Endothelial cell of umbilical vein (primary cell): ENCODE measurements at places on chromosomes 6 and 20. TPM values are rescaled to one million over a fixed set of nuclear protein-coding genes. Genes with fewer than 3 reads are reported as not detected.

Gene HSPA1L
- total RNA-seq, result 0.74 and 0.77 TPM in 2 replicates

Gene LGSN
- not detected in 2 replicates for total RNA-seq

Gene MOXD1
- not detected in 2 replicates for total RNA-seq

Gene OR2H2
- total RNA-seq, result not detected in 2 replicates

Gene IYD
- total RNA-seq, result not detected in 2 replicates

Gene NCOA7
- 58.2 and 71.2 TPM in 2 replicates for total RNA-seq

Gene GRM1
- not detected in 2 replicates for total RNA-seq

Gene C6orf163
- 2.2 and 2.5 TPM in 2 replicates for total RNA-seq

Gene HLA-DMB
- total RNA-seq, result 0.39 TPM in 1 of 2 replicates, not detected in the other

Gene FILIP1
- total RNA-seq, result 12.6 and 13.7 TPM in 2 replicates

Gene MYLK2
- total RNA-seq, result 2.7 and 3.2 TPM in 2 replicates

Gene GHRH
- not detected in 2 replicates for total RNA-seq

Gene PNPLA1
- not detected in 2 replicates for total RNA-seq

Gene WFDC5
- total RNA-seq, result not detected in 2 replicates

Gene SLC16A10
- not detected in 2 replicates for total RNA-seq

Gene GPR31
- not detected in 2 replicates for total RNA-seq

Gene CDH22
- not detected in 2 replicates for total RNA-seq

Gene C6orf132
- 0.07 and 0.71 TPM in 2 replicates for total RNA-seq

Gene ECT2L
- total RNA-seq, result not detected in 2 replicates

Gene MMP24
- 0.27 and 0.32 TPM in 2 replicates for total RNA-seq

Gene BPI
- not detected in 2 replicates for total RNA-seq

Gene PRKN
- 0.60 TPM in 1 of 2 replicates, not detected in the other for total RNA-seq

Gene KIF6
- total RNA-seq, result not detected in 2 replicates

Gene DDO
- total RNA-seq, result not detected in 2 replicates

Gene HEY2
- total RNA-seq, result not detected in 2 replicates

Gene KCNK5
- not detected in 2 replicates for total RNA-seq

Gene CCN2
- 2,488 and 2,886 TPM in 2 replicates for total RNA-seq

Gene TBXT
- total RNA-seq, result not detected in 2 replicates

Gene MAP3K7
- 24.5 and 25.6 TPM in 2 replicates for total RNA-seq

Gene RGS17
- 1.1 and 2.3 TPM in 2 replicates for total RNA-seq

Gene PTK7
- total RNA-seq, result 65.3 and 65.6 TPM in 2 replicates
